ENCODE measurements at places on chromosomes 16 and 17.

DNA sequence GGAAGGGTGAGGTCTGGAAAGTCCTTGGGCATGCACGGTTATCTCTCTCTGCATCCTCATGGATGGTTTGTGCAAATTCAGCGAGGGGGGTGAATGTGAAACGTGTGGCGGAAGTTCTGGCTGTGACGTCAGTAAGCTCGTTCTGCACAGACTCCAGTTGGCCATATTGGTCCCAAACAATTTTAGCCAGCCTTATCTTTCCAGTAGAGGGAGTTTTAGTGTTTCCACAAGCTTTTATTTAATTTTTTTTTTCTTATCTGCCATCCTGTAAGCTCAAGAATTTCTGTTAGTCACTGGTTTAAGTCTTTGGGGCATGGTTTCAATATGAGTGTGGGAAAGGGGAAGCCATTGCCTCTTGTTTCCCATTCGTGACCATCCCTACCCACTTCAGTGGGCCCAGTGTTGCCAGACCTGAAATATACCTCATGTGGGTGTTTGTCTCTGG lies 39.0 kb downstream of the HLF start:
- no peak for DNase-seq

DNA sequence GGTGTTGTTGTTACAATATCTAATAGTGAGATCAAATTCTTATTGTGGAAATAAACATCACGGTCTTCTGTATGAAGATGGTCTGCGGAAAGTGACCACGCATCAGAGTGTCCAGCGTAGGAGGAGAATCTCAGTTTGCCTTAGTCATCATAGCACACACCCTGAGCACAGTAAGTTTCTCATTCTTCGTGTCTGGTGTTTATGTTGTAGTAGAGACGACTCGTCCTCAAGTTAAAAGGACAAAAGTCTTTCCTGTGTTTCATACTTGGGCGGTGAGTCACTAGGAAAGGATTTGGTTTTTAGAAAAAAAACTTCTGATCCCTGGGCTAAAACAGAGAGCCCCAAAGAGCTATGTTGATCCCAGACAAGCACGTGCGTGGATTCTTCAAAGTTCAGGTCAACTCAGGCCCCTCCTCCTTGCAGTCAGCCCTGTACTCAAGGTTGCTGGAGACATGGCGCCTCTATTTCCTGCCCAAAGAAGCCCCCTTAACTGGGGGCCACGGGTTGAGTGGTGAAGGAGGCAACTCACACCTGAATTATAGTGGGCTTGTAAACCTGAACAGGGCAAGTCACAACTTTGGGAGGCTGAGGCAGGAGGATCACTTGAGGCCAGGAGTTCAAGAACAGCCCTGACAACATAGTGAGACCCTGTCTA lies 170.4 kb downstream of the ZFHX3 start:
- DNase-seq: no peak

GRCh38 chr16:46747777-46748651 lies at the start of gene MYLK3:
MYLK3 (minus strand) TSS chr16:46748344; CDS start chr16:46748193, 151 bp downstream.
- no peak for DNase-seq

DNA sequence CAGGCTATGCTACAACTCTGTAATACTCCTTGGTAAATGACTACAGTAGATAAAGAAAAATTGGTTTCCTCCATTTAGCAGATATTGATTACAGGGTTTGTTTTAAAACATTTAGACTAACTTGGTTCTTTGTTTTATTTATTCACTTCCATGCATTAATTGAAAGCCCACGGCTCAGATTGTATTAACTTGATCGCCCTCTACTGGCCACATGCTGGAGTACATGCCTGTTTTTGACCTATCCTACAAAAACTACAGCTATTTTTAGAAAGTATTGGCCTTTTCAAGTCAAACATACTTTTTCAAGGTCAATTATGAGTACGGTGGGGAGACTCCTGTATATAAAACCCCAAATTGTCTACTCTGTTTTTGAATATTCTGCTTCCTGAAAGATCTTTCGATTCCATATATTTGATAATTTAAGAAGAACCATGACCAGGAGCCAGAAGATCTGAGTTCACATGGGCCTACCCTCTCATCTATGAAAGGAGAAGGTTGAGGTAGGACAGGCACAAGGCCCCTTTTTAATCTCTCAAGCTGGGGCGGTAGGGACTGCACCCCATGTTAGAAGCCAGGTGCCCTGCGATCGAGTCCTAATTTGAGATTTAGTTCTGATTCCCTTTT lies 51.8 kb downstream of the CA10 start:
- no peak for DNase-seq

- DNase-seq: no peak
Observed at GRCh38 chr17:72826602-72827001, 265.9 kb downstream of the SLC39A11 start.

DNA sequence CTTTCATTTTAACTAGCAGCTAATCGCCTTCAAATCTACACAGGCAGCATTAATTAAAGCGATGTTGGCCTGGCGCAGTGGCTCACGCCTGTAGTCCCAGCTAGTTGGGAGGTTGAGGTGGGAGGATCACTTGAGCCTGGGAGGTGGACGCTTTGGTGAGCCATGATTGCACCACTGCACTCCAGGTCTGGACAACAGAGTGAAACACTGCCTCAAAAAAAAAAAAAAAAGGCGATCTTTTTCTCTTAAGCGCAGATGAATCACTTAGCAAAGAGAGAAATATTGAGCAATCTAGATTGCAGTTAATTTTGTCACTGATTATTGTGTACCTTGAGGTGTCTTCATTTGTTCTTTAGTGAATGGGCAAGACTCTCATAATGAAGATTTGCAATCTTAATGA lies 12.4 kb downstream of the SNTB2 start:
- no peak for DNase-seq

DNA sequence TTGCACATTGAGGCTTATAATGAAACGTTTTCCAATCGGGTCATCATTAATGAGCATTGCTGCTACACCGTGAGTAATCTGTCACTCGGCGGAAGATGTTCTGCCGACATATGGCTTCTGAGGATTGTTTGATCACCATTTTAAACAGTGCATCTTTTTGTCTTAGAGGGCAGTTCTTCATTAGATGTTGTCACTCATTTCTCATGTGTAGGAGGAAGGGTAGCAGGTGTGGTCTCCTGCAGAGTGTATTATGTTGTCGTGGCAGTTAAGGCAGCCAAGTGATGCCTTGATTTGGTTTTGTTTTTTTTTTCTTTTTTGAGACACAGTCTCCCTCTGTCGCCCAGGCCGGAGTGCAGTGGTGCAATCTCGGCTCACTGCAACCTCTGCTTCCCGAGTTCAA lies 50.5 kb downstream of the SEC14L1 start:
- DNase-seq: no peak

GRCh38 chr17:81550285-81550684 lies 1.9 kb downstream of the FAAP100 start:
- DNase-seq: no peak

DNA sequence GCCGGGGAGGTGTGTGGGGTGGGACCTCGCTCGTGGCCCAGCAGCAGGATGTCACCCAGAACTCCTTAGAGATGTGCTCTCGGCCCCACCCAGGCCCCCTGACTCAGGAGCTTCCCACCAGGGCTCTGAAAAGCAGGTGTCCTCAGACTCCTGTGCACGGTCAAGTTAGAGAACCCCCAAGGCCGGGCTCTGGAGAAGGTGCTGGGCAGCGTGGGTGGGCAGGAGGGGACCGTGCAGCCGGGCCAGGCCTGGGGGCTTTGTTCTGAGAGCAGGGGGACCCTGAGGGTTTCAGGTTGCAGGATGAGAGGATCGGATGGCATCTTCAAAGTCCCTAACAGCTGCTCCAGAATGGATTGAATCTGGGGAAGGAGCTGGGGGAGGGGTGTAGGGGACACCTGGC lies 164.4 kb upstream of the CIBAR2 start:
- no peak for DNase-seq

- no peak for DNase-seq
Observed at GRCh38 chr17:8781776-8782175, 17.4 kb downstream of the MFSD6L start.

DNA sequence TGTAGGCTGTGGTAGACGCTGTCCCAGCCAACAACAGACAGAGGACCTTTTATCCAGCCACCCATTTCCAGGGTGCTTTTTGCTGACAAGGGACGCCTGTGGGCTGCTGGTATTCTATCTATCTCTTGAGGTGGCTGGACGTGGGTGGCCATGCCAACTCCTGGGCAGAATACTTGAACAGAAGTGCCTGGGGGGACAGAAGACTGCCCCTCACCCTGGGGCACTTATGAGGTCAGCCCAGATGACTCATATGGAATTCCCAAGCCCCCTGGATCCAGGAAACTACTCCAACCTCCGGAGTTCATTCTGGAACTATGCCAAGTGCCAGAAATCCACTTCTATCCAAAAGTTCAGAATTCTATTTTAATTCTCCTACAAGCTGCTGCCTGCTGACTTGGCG lies 61.3 kb downstream of the CDRT4 start:
- no peak for DNase-seq

DNA sequence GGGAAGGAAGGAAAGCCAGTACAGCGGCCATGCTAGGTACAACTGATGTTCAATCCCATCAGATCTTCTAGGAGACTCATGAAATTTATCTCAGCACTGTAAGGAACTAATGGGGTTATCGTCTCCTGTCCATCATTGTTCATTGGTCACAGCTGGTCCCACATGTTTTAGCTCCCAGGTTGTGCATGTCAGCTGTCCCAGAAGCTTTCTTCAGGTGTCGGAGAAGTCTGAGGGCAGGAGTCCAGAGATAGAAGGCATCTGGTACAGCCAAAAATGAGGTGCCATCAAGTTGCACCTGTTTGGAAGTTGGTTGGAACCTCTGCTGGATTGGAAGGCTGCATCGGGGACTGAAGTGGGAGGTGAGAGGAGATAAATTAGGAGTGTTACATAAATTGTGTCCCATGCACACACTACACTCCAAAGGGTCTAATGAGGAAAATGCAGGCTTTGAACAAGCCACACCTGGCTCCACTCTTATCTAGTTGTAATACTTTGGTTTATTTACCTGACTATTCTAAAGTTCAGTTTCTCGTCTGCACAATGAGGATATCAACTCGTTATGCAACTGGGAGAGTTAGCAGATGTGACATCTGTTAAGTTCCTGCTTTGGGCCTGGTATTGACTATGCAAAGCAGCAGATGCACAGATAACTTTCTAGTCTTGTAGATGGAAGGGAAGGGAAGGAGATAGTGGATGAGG lies 62.9 kb downstream of the MAP2K6 start:
- DNase-seq: no peak

- DNase-seq: peak; percentile 42
Observed at GRCh38 chr16:86033016-86033474, 134.1 kb downstream of the IRF8 start.

DNA sequence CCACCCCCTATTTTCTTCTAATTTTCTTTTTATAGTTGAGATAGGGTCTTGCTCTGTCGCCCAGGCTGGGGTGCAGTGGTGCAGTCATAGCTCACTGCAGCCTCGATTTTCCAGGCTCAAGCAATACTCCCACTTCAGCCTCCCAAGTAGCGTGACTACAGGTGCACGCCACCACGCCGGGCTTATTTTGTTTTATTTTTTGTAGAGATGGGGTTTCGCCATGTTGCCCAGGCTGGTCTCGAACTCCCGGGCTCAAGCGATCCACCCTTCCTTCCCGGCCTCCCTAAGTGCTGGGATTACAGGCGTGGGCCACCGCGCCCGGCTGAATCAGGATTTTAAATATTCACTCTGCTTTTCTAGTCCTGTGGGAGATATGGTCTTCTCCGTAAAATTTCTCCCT lies 941 bp upstream of the GDPD1 start:
- no peak for DNase-seq

DNA sequence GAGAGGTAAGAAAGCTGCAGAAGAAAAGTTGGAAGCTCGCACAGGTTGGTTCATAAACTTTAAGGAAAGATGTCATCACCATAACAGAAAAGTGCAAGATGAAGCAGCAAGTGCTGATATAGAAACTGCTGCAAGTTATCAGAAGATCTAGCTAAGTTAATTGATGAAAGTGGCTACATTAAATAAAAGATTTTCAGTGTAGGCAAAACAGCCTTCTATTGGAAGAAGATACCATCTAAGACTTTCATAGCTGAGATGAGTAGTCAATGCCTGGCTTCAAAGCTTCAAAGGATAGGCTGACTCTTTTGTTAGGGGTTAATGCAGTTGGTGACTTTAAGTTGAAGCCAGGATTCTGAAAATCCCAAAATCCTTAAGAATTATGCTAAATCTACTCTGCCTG lies 24.0 kb downstream of the CYLD start:
- no peak for DNase-seq

DNA sequence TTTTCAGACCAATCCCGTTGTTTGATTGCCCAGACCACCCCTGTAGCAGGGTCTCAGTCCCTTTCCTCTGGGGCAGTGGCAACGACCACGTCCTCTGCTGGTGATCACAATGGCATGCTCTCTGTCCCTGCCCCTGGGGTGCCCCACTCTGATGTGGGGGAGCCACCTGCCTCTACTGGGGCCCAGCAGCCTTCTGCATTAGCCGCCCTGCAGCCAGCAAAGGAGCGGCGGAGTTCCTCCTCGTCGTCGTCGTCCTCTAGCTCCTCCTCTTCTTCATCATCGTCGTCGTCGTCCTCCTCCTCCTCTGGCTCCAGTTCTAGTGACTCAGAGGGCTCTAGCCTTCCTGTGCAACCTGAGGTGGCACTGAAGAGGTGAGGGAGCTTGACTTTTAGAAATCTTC lies 9.2 kb downstream of the ELOB start:
- no peak for DNase-seq

DNA sequence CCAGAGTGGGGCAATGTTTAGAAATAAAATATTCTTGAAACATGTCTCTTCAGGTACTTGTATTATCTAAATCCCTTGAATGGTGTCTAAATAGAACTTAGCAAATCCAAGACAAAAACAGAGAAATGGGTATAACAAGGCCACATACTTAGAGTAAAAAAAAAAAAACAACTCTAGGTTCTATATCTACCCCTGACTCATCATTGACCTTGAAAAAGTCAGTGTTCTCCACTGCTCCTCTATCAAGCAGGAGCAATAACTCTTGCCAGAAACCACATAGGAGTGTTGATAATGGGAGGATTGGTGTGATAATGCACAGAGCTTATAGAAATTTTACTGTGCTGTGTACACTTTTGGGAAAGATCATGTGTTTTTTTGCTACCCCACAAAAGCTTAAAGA lies 296.6 kb upstream of the PMFBP1 start:
- DNase-seq: no peak

DNA sequence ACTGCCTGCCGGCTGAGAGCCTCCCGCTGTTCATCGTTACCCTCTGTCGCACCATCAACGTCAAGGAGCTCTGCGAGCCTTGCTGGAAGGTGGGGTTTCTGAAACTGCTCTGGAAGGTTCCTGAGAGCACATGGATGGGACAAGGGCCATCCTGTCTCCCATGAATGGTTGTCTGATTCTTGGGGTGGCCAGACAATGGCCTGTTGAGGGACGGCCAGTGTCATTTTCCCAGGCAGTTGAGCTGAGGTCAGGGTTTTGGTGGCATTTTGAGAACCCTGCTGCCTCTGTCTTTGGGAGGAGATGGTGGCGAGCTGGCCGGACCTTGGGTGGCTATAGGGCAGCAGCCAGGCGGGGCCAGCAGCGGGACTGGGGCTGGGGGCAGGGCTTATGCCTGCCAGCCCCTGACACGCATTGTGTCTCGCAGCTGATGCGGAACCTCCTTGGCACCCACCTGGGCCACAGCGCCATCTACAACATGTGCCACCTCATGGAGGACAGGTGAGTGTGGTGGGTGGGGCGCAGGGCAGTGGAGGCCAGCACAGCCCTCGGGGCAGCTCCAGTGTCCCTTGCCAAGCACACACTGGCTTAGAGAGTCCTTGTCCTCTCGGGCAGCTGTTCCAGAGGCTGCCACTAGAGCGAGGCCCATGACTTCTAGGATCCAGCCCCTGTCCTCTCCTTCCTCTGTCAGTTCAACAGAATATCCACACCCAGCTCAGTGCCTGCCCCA lies 9.1 kb downstream of the TSC2 start:
- DNase-seq: no peak

All from activated naive CD4-positive, alpha-beta T cell treated with anti-CD3 and anti-CD28 coated beads, Interleukin-2, amount 50 U/mL, for 72 hours (primary cell).